ENCODE measurements at places on chromosomes 4 and X.

- DNase-seq, result no peak
Observed at GRCh38 chrX:7552760-7553159, 290.2 kb upstream of the VCX start.

DNA sequence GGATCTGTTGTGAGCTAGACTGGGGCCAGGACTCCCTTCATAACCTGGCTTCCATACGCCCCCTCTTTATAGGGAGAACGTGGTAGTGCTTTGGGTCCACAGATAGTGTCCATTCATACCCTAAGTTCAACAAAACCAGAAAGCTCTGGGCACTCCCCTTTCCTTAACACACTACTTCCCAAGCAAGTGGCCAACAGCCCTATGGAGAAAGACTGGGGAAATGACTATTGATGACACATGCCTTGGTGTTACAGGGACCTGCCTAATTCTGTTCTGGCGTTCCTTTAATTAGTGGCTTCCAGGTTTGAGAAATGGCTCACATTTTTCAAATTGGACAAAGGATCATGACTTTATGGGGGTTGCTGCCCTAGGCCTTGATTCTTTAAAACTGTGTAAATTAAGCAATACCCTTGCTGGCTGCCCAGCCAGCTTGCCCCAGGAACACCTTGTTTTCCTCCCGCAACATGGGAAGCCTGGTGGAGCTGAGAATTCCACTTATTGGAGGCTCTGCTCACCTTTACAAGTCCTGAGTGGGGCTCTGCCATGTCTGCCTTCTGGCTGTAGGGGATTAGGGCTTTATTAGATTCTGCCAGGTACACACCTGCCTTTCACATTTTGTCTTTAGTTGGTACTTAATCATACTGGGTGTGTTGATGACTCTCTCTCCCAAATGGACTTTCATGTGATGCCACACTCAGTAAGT lies 61.1 kb downstream of the RGS12 start:
- no peak for DNase-seq

DNA sequence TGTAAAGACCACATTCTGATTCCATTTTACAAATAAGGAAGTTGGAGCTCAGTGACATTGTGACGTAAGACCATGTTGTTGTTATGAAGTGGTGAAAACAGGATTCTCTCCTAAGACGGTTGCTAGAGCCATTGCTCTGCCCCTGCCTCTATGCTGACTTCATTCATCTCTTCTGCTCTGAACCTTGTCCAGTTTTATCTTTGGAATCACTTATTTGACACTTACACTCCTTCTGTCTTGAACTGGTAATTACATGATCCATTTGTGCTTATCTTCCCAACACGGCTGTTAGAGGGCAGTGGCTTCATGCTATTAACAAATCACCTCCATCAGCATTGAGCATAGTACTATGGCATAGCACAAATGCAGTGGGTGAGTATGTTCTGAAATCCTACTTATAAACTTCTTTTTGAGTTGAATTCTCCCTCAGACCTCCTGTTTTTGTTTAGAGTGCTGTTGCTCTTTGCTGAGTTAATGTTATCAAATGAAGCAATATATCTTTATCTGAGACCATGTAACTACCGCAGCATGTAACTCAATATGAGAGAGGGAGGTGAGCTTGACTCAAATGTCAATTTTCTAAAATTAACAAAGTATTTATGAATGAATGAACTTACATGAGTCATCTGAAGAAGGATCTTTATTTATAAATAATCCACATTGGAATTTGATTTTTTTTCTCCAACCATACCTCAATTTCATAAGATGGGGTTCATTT lies 177.8 kb downstream of the RASL11B start:
- DNase-seq, result no peak

DNA sequence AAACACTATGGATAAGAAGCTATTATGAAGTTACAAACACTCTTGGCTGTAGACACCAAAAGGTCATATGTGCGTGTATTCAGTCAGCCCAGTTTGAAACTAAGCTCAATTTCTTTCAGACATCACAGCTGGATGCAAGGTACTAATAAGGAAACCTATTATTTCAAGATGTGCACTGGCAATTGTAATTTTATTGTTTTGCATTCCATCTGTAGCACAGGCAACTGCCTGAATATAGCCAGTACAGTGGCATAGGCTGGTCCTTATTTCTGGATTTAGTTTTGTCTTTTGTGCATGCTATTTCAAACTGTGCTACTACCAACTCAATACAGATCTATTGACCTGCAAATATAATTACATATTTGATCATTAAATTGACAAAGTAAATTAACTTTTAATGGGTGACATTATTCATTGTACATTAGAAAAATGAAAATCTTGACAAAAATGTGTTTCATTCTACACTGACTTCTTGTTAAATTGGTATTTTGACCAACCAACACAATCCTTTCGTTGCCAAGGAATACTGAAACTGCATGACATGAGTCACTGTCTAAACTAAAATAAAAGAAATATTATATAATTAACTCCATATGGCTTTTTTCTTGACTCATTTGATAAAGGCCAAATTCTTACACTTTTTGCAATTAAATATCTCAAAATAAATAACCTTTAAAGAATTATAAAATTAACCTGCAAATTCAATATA lies 594.3 kb upstream of the ADGRL3 start:
- DNase-seq, result no peak

- DNase-seq, result no peak
Observed at GRCh38 chr4:6230502-6230785, 30.1 kb upstream of the JAKMIP1 start.

DNA sequence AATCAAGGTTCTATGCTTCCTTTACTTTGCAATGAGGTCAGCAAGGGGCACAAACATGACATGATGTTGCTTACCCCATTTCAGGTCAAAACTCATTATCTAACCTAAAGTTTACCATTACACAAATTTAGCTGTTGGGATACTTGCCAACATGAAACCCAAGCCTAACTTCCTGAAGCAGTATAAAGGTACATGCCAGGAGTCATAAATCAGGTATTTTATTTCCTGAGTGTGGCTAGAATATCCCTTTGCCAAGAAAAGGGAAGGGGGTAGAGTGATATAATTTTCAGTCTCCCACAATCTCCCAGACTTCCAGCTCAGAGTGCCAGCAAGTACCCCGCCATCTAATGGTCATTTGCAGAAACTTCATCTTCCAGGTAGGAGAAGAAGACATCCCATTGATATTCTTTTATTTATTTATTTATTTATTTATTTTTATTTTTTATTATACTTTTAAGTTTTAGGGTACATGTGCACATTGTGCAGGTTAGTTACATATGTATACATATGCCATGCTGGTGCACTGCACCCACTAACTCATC lies 136.6 kb downstream of the NEXMIF start:
- no peak for DNase-seq
